ENCODE measurements at places on chromosomes 5 and 9. TPM values are rescaled to one million over a fixed set of nuclear protein-coding genes. Genes with fewer than 3 reads are reported as not detected.

DNA sequence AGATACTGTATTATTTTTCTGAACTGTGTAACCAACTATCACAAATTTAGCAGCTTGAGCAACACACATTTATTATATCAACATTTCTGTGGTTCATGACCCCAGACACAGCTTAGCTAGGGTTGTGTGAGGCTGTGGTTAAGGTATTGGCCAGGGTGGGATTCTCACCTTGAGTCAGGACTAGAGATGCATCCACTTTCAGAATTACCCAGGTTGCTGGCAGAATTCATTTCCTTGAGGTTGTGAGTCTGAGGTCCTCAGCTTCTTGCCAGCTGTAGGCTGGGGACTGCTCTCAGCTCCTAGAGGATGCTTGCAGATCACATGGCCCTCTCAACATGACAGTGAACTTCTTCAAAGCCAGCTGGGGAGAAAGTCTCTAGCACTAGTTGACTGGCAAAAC is 122.5 kb upstream of the RASGRF2 start:
- H3K27me3 ChIP-seq, result no peaks in the 10 kb centered on the region
- no peak overlapping the region for H3K4me3 ChIP-seq
- peaks cover 4% of the 10 kb centered on the region for H3K36me3 ChIP-seq
- H3K27ac ChIP-seq, result no peak overlapping the region

Gene CDH9
- not detected for total RNA-seq

Gene PCDHB7
- not detected for total RNA-seq

Gene RASEF
- not detected for total RNA-seq

DNA sequence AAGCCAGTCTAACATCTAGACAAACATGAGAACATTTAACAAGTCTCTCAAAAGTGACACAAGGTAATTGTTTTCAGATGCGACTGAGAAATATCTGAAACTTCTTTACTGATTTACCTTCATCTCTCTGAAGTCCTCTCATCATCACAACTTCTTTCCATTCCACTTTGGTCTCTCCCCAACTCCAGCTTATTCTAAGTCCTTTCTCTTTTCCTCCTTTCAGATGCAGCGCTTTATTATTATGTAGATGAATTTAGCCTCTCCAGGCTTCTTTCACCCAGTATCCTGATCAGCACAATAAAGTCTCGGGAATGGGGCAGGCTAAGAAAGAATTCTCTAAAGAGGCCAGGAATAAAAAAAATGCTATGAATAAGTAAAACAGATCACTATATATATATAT is 128.0 kb downstream of the KCTD16 start:
- H3K36me3 ChIP-seq, result no peaks in the 10 kb centered on the region
- no peak overlapping the region for H3K27ac ChIP-seq
- H3K27me3 ChIP-seq, result peaks cover 24% of the 10 kb centered on the region

DNA sequence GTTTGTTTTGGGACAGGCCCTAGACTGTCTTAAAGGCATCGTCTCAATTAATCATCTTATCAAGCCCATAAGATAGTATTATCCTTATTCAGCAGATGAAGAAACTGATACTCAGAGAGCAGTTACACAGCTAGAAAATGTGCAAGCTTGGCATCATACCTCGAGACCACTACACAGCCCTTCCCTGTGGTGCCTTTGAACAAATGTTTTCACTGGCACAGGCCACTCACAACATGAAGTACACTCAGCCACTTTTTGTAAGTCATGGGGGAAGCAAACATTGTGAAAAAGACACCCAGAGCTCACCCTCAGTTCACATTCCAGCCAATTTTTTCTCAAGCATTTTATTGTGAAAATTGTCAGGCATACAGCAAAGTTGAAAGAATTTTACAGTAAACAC is 122.5 kb downstream of the WDR41 start:
- H3K36me3 ChIP-seq, result no peaks in the 10 kb centered on the region
- no peak for DNase-seq
- H3K27ac ChIP-seq, result no peak overlapping the region
- no peaks in the 10 kb centered on the region for H3K27me3 ChIP-seq
- H3K4me3 ChIP-seq, result no peak overlapping the region

Gene INSL4
- total RNA-seq, result not detected

DNA sequence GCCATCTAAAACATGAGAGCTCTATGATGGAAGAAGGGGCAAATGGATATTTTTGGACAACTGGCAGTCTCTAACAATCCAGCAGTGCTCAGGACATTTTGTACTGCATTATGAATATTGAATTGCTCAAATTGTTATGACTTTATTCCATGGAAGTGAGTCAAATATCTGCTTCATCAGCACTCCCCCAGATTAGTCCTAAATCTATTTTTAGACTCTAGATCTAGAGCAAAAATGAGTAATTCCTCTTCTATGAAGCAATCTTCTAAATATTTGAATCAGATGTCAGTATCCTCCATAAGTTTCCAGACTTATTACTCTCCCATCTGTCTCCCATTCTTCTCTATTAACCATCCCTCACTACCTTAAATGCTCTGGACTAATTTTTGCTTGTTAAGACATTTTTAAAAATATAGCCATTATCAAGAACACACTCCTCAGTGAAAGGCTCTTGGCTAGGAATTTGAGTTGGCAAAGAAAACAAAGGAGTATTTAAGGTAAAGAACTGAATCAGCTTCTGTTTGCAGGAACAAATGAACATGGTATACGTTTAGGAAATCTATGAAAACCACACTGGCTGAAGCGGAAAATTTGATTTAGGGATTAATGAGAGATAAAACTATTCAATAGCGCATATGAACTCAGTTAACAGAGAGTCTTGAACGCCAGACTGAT is 300.9 kb downstream of the MCTP1 start:
- no peaks in the 10 kb centered on the region for H3K36me3 ChIP-seq
- no peak for DNase-seq
- H3K27me3 ChIP-seq, result no peaks in the 10 kb centered on the region
- peak overlapping the region; percentile 26 for H3K4me3 ChIP-seq

GRCh38 chr9:89711866-89712265 is 107.1 kb downstream of the GADD45G start:
- H3K4me1 ChIP-seq, result peaks cover 25% of the 10 kb centered on the region
- no peaks in the 10 kb centered on the region for H3K36me3 ChIP-seq
